Spleen (tissue), 13 donors: ENCODE measurements at places on chromosomes 7 and 10.

- no peak for DNase-seq
These were observed 94.4 kb upstream of the HABP2 start for GRCh38 chr10:113458451-113458850.

DNA sequence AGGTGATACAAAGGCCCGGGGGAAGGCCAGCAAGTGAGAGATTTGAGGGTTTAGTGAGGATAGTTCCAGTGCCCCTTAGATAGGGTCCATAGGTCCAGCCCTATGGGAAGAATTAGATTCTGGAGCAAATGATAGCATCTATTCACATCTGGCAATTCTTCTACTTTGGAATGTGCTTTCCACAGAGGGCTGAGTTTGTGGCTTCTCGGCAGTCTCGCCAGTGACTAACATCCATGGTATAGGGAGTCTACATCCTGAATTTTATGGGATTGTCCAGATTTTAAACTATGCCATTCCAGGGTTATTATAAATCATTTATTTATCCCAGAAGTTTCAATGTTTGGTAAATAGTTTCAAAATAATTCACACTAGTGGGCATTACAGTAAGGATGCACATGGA, 207.3 kb upstream of the ADO start:
- DNase-seq: no peak

DNA sequence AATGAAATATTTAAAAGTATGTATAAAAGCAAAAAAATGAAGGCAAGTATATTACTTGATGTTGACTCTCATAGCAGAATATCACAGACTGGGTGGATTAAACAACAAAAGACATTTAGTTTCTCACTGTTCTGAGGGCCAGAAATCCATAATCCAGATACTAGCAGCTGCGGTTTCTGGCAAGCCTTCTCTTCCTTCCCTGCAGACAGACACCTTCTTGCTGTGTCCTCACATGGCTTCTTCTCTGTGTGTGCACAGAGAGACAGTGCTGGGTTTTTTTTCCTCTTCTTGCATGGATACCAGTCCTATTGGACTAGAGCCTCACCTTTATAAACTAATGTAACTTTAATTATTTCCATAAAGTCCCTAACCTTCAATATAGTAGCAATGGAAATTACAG, 127.9 kb upstream of the AKR1E2 start:
- DNase-seq: no peak

DNA sequence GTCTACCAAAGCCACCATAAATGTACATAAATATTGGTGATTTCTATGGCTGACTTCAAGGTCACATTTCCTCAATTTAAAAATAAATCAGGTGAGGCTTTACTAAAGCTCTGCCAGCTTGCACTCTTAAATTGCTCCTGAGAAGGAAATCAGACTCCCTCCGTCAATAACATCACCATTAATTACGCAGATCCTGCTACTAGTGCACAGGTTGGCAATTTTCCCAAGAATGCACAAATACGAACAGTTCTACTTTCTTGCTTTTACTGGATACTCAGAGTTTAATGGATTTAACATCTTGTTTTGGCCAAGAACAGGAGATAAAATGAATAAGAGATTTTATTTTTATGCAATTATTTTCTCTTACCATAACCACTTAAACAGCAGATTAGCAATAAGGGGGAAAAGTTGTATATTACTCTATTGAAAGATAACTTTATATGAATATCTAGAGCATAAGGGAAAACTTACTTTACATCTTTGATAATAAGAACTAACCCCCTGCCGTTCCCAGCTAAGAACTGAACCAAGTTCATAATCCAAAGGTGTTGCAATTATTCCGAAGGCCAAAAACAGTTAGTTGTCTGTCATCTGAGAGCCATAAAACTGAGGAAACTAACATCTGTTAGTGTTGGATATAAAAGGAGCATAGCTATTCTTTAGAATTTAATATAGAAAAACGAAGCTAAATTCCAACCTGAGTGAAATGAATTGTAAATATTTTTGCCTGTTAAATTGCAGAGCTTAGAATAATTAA, 140.5 kb downstream of the TWIST1 start:
- no peak for DNase-seq

DNA sequence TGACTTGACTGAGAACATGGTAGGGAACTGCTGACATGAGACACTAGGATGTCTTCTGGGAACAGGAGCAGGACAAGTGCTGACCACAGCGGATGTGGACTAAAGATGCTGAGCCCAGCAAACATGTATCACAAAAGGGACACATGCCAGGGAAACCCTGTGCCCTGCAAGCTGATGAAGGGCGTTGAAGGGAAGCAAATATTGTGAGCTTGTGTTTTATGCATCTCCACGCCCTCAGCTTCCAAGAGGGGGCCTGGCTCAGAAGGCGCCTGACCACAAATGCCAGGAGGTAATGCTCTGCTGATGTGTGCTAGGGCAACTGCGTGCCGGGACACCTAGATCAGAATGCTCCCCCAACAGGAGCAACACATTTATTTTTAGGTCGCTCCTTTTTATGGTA, 207.3 kb downstream of the CXCL12 start:
- no peak for DNase-seq

- DNase-seq: no peak
These were observed 12.7 kb downstream of the ANK3 start for GRCh38 chr10:60377042-60377352.

DNA sequence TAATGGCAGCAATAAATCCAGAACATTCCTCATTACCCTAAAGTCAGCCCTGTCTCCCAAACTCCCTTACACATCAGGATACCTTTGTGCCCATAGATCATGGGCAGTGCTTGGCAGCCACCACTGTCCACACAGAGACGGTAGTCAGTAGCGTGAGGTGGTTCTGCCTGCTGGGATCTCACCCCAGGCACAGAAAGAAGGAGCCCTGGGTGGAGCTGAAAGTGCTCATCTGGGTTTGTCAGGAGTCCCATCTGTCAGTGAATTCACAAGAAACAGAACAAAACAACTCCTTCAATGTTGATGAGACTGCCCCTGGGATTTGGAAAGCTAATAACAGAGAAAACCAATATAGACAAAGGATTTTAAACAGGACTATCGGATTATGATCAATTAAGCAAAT, 90.2 kb upstream of the PRSS58 start:
- DNase-seq: no peak

GRCh38 chr10:92327445-92328433, 36.8 kb downstream of the MARCHF5 start:
- DNase-seq: no peak
